Activated CD4-positive, alpha-beta T cell treated with anti-CD3 and anti-CD28 coated beads, Interleukin-2, amount 10 ng/mL, durations not matched to agents 7 days and 5 days (primary cell): ENCODE measurements at places on chromosomes 7 and 10. TPM values are rescaled to one million over a fixed set of nuclear protein-coding genes. Genes with fewer than 3 reads are reported as not detected.

The CDC14C gene
- not detected for total RNA-seq

The ACSL5 gene
- 57.8 TPM for total RNA-seq

The FAM20C gene
- total RNA-seq = 0.29 TPM

The CYP3A4 gene
- not detected for total RNA-seq

The USP6NL gene
- total RNA-seq = 3.1 TPM

The TMEM229A gene
- total RNA-seq = not detected

The IFIT1B gene
- not detected for total RNA-seq

The ARL4A gene
- 13.9 TPM for total RNA-seq

The ENO4 gene
- not detected for total RNA-seq

The UTF1 gene
- not detected for total RNA-seq

The NEUROD6 gene
- not detected for total RNA-seq

The FAM25A gene
- total RNA-seq = not detected
